ENCODE measurements at places on chromosomes 4 and X. TPM values are rescaled to one million over a fixed set of nuclear protein-coding genes. Genes with fewer than 3 reads are reported as not detected.
A peak's percentile ranks its signal among the peaks of the same experiment; 100 is the strongest.

Gene SPARCL1
- 1,386 TPM for total RNA-seq

DNA sequence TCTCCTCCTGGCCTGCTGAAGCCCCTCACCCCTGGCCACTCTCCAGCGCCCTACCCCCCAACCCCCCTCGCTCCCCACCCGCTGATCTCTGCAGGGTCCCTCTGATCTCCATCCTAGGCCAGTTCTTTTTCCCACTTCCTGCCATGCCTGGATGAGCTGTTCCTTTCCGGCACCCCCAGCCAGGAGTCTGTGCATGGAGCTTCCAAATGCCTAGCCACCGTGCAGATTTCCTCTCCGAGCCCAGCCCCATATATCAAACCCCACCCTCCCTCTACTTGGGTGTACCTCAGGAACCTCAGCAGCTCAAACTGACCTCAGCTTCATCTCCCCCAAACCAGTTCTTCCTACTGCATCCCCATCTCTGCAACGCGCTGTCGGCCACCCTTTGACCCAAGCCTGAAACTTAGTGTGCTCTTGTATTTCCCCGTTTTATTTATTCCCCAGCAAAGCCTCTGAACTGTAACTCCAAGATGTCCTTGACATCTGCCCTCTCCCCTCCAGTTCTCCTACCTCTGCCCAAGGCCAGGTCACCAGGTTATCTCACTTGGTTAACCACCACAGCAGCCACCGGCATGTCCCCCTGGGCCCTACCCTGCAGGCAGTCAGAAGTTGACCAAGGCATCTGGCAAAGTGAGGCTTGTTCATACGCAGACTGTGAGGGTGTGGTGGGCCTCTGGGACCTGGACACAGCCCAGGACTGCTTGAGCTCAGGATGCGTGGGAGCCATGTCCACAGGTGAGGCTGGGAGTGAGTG, 194.9 kb upstream of the PSAPL1 start:
- DNase-seq, result no peak

Gene TMEM144
- total RNA-seq, result 12.1 TPM

Gene NR3C2
- 15.8 TPM for total RNA-seq

GRCh38 chr4:2059046-2059725, at the start of gene NAT8L:
Gene NAT8L, plus strand, starts transcription at chr4:2059327. Its CDS starts 185 bp downstream, at chr4:2059512.
- DNase-seq, result no peak

GRCh38 chr4:35052546-35052945, 1191.8 kb downstream of the ARAP2 start:
- DNase-seq, result no peak

Gene GABRG1
- 0.16 TPM for total RNA-seq

- DNase-seq, result no peak
These were observed 1.5 kb downstream of the NHSL2 start for GRCh38 chrX:71912156-71912555.

DNA sequence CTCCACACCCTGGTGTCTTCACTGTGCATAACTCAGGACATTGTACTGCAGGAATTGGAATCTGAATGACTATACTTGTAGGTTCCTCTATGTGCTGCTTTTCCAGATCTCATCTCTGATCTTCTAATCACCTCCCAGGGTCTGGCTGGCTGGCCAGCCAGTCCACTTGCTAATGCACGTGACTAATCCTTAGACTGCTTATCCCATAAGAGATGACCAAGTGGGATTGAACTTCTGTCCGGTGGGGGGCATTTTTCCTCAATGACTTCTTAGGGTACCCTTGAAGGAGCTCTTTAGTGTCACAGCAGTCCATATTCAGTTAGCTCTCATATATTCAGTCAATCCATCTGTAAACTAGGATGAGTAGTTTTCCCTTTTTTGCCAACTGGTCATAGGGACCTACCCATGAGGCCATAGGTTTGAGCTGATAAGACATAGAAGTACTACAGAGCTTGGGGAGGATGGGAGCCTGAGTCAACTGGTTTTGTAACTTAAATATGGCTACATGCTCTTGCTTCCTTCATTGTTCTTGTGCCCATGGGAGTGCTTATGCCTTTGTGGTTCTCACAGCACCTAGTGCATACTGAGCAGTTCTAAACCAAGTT, 71.9 kb upstream of the WDR1 start:
- DNase-seq, result no peak

DNA sequence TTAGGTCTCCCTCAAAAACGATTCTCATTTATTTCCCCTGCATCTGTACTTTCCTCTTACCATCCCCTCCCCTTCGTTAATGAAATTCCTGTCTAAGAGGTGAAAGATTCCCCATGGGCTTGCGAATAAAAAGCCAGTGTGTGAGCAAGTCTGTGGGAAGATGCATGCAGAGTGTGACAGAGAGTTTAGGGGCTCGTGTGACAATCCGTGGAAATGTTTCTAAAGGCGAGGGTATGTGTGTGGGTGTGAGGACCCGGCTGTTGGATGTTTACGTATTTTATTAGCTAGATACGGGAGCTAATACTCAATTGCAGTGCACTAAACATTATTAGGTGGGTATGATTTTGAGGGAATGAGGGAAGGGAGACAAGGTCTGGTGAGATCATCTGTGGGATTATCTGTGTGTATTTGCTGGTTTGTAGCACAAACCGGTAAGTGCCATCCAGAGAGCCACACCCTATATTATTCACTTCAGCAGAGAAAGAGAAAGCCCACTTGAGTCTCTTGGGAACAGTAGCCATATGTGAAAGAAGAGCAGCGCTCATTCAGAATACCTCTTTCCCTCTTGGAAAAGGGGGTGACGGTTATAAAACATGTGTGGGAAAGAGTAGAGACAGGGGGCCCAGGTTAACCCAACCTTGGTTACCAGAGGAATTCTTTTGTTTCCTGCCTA, 893 bp upstream of the HOPX start:
- DNase-seq, result no peak

Gene FHL1
- total RNA-seq, result 701 TPM

DNA sequence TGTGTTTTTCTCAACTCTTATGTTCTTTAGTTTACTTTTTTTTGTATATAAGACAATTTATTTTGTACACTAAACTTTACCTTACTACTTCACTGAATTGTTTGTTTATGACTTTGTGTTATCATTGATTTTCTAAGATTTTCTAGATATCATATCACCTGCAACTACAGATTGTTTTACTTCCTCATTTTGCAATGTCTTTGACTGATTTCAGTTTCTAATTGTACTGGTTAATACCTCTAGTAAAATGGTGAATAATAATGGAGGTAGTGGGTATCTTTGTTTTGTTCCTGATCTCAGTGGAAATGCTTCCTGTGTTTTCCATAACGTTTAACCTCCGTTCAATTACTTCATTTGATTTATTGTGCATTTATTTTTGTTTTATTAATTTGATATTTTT, 490.2 kb downstream of the TLL1 start:
- DNase-seq, result no peak

Gene ZNF732
- total RNA-seq, result not detected

- peak; percentile 6 for DNase-seq
These were observed 106.5 kb downstream of the EFNB1 start for GRCh38 chrX:68935362-68935761.

Gene SMIM10
- total RNA-seq, result 11.3 TPM

DNA sequence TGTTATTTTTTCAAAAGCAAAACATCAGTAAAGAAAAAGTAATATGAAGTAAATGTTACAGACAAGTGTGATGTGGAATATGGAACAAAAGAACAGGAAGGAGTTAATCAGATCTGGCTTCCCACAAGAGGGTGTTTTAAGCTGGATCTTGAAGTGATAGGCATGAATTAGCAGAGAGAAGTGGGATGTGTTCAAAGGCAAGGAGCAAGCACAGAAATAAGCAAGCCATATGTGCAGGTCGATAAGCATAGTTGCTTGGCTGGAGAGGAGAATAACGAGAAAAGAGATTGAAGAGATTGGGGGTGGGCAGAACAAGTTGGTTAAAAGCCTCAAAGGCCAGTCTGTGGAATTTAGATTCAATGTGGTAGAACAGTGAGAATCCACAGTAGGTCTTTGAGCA, 60.9 kb upstream of the PRPS1 start:
- DNase-seq, result no peak

Gene CENPI
- 2.9 TPM for total RNA-seq

DNA sequence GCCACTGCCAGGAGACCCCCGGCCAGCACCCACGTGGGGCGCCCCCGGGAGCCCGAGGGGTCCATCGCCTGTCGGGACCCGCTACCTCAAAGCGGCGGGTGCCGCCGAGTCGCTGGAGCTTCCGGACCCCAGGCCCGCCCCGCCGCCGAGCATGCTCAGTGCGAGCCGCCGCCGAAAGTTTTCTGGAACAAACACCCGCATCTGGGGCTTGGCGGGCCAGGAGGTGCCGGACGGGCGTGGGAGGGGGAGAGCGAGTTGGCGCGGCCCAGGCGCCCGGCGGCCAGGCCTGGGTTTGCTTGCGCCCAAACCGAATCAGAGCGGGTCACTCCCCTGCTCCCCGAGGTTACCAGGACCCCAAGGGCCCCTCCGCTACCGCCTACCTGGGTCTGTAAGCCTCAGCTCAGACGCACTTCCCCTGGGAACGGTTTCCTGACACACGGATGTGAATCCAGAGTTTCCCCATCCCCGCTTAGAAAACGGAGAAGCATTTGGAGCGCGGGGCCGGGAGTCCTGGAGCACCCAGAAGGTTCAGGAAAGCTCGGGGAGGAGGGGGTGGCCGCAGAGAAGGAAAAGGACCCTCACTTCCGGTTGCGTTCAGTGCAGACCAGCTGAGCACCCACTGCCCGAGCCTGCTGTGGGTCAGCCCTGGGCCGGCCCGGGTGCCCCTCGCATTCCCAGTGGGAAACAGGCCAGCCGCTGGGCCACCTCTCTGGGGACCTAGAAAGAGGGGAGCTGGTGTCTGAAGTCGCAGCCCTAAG, at the start of gene EVC2:
Gene EVC2, minus strand, starts transcription at position 111 of the 758 bp plus-strand sequence. Its CDS starts 46 bp downstream, at position 65.
- peak; percentile 91 for DNase-seq

- no peak for DNase-seq
These were observed 323.2 kb upstream of the INTU start for GRCh38 chr4:127309369-127310102.

- no peak for DNase-seq
These were observed 5.5 kb upstream of the DCTD start for GRCh38 chr4:182922501-182923284.

DNA sequence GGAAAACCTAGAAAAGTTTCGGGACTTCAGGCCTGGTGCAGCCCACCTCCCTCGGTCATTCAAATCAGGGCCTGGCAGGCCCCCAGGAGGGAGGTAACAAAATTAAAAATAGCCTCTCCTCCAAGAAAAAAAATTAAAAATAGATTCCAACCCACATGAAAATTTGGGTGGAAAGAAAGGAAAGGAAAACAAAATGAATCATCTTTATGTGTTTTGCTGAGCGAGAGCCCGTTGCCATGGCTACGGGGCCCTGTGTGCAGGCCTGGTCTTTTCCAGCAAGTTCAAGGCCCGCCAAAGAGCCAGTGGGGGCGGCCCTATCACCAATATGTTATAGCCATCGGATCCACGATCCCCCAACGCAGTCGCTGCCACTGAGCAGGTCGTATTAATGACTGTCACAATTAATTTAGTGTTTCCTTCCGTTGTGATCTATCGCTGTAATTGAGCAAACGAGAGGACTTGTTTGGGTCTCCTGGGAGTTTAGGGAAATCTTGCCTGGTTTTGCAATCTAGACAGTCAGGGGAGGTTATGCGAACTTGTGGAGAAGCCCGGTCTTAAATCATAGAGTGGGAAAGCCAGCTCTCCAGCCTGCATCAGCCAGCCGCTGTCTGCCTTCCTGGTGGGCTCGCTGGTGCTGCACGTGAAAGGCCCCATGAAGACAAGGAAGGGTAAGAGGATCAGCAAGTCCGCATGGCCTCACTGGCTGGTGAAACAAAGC, 452.4 kb downstream of the BCOR start:
- DNase-seq, result peak; percentile 87

Gene MTHFD2L
- 13.8 TPM for total RNA-seq

DNA sequence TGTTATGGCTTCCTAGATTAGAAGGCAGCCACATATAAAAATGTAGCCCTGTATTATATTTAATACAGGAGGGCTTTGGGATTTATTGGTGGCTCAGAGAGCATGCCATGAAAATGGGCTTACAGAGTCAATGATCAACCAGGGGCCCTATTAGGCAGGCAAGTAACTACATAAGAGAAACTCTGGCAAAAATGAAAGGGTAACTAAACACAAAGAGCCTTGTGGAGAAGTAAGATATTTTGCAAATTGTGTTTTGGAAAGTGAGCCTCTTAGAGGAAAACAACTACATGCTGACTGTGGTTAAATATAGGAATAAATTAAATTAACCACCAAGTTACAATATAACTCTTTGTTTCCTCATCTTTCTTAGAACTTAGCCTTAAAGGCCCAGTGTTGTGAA, 5.5 kb downstream of the SAT1 start:
- DNase-seq, result no peak

Gene LRIT3
- 0.28 TPM for total RNA-seq

Gene CT45A2
- not detected for total RNA-seq

Gene CORIN
- total RNA-seq, result 0.71 TPM

Gene UPF3B
- total RNA-seq, result 10.7 TPM

DNA sequence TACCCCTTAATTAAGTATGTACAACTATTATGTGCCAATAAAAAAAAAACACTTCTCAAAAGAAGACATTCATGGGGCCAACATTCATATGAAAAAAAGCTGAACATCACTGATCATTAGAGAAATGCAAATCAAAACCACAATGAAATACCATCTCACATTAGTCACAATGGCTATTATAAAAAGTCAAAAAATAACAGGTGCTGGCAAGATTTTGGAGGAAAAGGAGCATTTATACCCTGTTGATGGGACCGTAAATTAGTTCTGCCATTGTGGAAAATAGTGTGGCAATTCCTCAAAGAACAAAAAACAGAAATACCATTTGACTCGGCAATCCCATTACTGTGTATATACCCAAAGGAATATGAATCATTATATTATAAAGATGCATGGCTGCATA, 229.9 kb downstream of the PAPSS1 start:
- no peak for DNase-seq

- DNase-seq, result no peak
These were observed 86.3 kb downstream of the BCOR start for GRCh38 chrX:40011322-40012038.

Gene HERC6
- total RNA-seq, result 5.7 TPM

Gene FGF13
- total RNA-seq, result 15.0 TPM

DNA sequence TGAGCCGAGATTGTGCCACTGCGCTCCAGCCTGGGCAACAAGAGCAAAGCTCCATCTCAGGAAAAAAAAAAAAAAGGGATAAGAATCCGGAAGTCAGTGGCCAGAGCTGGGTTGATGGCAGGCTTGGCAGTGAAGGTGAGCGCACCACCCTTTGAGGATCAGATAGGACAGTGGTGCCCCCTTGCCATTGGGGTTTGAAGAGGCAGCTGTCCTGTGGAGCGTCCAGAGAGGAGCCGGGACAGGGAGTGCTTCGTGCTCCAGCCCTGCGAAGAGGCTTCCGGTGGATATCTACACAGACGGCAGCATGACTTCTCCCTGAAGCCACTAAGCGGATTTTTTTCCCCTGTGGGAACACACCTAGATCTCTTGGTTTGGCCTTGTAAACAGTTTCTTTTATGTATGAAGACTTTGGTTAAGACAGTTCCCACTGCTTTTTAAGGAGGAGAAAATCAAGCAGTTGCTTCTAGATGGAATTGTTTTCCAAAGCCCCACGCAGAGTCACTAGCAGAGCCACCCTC, 6.5 kb downstream of the TBC1D14 start:
- DNase-seq, result peak; percentile 50

GRCh38 chr4:117771647-117772337, 262.5 kb upstream of the NDST3 start:
- no peak for DNase-seq

- no peak for DNase-seq
These were observed 154.2 kb downstream of the RAB28 start for GRCh38 chr4:13329963-13330362.

Measured in sigmoid colon (tissue), 7 donors.